ENCODE measurements at places on chromosomes 3 and 15. TPM values are rescaled to one million over a fixed set of nuclear protein-coding genes. Genes with fewer than 3 reads are reported as not detected.
A peak's percentile ranks its signal among the peaks of the same experiment; 100 is the strongest.

The SEMA3G gene
- total RNA-seq = 2.3 TPM

DNA sequence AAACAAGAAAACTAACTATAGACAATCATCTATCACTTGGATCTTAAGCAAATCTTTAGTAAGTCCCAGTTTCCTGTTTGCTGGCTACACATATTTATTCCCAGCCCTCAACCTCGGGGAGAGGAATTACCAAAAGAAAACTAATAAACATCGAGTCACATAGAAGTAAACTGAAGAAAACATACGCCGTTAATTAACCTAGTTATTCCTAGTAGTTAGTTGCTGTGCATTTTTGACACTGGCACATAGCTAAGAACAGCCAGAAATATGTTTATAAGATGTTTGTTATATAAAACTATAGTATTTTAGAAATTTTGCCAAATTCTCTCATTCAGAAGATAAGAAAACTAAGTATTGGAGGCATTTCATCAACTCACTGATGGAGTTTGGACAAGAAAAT lies 407.2 kb upstream of the ARHGEF26 start:
- H3K4me1 ChIP-seq = no peaks in the 10 kb centered on the region
- no peak overlapping the region for H3K27ac ChIP-seq
- H3K4me3 ChIP-seq = no peak overlapping the region
- peaks cover 4% of the 10 kb centered on the region for H3K27me3 ChIP-seq
- peaks cover 2% of the 10 kb centered on the region for H3K36me3 ChIP-seq
- no peak for DNase-seq

- H3K4me3 ChIP-seq = no peak overlapping the region
- H3K4me1 ChIP-seq = no peaks in the 10 kb centered on the region
- no peak overlapping the region for H3K27ac ChIP-seq
These were observed 10.6 kb downstream of the FBN1 start for GRCh38 chr15:48634893-48635292.

DNA sequence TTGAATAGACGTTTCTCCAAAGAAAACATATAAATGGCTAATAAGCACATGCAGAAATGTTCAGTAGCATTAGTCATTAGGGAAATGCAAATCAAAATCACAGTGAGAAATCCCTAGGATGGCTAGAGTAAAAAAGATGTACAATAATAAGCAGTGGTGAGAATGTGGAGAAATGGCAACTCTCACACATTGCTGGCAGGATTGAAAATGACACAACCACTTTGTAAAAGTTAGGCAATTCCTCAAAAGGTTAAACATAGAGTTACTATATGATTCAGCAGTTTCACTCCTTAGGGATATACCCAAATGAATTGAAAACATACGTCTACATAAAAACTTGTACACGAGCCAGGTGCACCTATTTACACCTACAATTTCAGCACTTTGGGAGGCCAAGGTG lies 108.7 kb downstream of the ITPR1 start:
- no peaks in the 10 kb centered on the region for H3K36me3 ChIP-seq
- no peak overlapping the region for H3K27ac ChIP-seq
- H3K4me1 ChIP-seq = peaks cover 39% of the 10 kb centered on the region
- no peak for DNase-seq
- H3K27me3 ChIP-seq = no peaks in the 10 kb centered on the region

The ALPK3 gene
- 0.78 TPM for total RNA-seq

- no peak for DNase-seq
- no peaks in the 10 kb centered on the region for H3K36me3 ChIP-seq
- H3K4me1 ChIP-seq = peaks cover 37% of the 10 kb centered on the region
- H3K4me3 ChIP-seq = peak overlapping the region; percentile 0
These were observed 71.1 kb upstream of the BLM start for GRCh38 chr15:90645873-90646575.

The AADAC gene
- total RNA-seq = not detected

The LDHAL6B gene
- not detected for total RNA-seq

DNA sequence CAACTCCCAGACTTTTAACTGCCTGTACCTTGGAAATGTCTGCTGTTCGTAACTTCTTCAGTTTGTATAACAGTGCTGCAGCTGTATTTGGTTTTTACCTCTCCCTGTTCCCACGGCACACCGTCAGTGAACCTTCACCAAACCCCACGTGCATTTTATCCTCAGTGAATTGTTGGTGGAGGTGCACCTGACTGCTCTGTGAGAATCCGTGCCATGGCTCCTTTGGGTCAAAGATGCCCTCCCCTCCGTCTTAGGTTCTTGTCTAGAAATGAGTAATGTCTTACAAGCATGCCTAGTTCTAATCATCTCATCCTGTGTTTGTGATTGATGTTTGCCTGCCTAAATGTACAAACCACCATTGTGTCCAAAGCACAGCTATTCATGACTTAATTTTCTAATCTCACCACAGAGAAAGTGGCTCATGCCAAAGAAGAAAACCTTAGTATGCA lies 28.2 kb downstream of the TPM1 start:
- H3K4me1 ChIP-seq = peaks cover 8% of the 10 kb centered on the region
- no peak overlapping the region for H3K27ac ChIP-seq
- no peak overlapping the region for H3K4me3 ChIP-seq
- peaks cover 6% of the 10 kb centered on the region for H3K36me3 ChIP-seq
- no peaks in the 10 kb centered on the region for H3K27me3 ChIP-seq

The KCNMB2 gene
- total RNA-seq = not detected

The GRK7 gene
- 0.20 TPM for total RNA-seq

The SLC28A1 gene
- total RNA-seq = not detected

The HTR3E gene
- not detected for total RNA-seq

DNA sequence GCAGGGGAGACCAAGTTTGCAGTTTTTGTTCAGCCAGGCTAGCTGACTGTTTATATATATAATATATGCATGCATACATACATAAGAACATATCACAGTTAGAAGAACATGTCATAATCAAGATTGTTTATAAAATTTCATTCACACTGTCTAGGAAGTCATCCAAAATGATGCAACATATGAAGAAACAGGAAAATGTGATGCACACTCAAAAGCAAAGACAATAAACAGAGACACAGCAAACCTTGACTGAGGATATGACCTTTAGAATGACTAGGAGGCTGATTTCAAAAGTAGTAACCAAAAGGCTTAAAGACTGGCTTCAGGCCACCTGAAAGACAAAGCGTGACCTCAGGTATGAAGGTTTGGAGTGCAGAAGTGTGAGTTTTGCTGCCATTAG lies 166.2 kb upstream of the NDN start:
- H3K36me3 ChIP-seq = no peaks in the 10 kb centered on the region
- no peak for DNase-seq
- no peak overlapping the region for H3K4me3 ChIP-seq
- no peaks in the 10 kb centered on the region for H3K27me3 ChIP-seq
- no peaks in the 10 kb centered on the region for H3K4me1 ChIP-seq

GRCh38 chr3:138184994-138185393 lies 2.1 kb upstream of the ARMC8 start:
- no peaks in the 10 kb centered on the region for H3K36me3 ChIP-seq
- H3K27ac ChIP-seq = no peak overlapping the region
- H3K4me3 ChIP-seq = no peak overlapping the region
- H3K27me3 ChIP-seq = peaks cover 11% of the 10 kb centered on the region
- no peak for DNase-seq

GRCh38 chr3:15610082-15610759 lies 8.7 kb downstream of the BTD start:
- H3K27me3 ChIP-seq = no peaks in the 10 kb centered on the region
- DNase-seq = no peak
- H3K27ac ChIP-seq = no peak overlapping the region
- peaks cover 19% of the 10 kb centered on the region for H3K4me1 ChIP-seq
